WTC11 (cell line): ENCODE measurements at places on chromosomes 2 and 18.

DNA sequence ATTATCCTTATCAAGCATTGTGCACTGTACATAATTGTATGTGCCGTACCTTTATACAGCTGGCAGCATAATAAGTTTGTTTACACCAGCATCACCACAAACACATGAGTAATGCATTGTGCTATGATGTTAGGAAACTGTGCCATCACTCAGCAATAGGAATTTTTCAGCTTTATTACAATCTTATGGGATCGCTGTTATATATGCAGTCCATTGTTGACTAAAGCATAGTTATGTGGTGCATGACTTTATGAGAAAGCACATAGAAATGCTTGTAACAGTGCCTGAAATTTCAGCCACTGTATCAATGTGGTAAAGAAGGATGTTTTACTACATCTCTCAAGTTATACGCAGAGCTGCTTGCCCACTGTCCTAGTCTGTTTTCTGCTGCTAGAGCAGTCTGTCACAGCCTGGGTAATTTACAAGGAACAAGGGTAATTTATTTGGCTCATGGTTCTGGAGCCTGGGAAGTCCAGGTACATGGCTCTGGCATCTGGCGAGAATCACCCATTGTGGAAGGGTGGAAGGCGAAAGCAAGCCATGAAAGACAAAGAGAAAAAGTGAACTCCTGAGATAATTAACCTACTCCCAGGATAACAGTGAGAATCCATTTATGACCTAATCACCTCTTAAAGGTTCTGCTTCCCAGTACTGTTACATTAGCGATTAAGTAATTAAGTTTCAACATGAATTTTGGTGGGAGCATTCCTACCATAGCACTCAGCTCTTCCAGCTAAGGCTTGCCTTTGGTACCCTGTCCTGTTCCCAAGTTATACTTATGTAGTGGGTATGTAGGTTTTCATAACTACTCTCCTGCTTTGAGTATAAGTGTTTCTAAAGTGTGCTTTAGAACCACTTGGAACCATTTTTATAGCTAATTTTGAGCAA lies 4.6 kb downstream of the MAP3K20 start:
- no peaks in the 10 kb centered on the region for H3K36me3 ChIP-seq
- no peak overlapping the region for H3K4me3 ChIP-seq
- H3K4me1 ChIP-seq: peaks cover 11% of the 10 kb centered on the region
- H3K27me3 ChIP-seq: peaks cover under 1% of the 10 kb centered on the region
- no peak for DNase-seq
- no peak overlapping the region for H3K27ac ChIP-seq

- no peak overlapping the region for H3K27ac ChIP-seq
- H3K4me1 ChIP-seq: peaks cover 9% of the 10 kb centered on the region
- no peak for DNase-seq
- H3K27me3 ChIP-seq: no peaks in the 10 kb centered on the region
- no peak overlapping the region for H3K4me3 ChIP-seq
Observed at GRCh38 chr2:189629531-189630453, 31.5 kb upstream of the ASNSD1 start.

DNA sequence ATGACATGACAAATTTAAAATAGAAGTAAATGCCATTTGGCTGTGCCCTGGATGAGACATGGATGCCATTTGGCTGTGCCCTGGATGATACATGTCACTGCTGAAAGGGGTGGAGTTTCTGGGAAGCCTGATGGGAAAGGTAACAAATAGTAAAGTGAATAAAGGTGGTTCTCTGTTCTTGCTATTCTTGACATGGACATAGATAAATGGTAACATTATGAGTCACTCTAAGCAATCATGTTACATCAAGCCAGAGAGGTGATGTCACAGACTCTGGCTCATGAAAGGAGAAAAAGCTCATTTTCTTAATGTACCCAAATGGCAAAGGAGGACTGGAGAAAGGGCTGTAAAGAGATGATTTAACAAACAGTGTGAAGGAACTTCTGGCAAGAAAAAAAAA lies 86.4 kb downstream of the EML6 start:
- H3K4me1 ChIP-seq: peaks cover 9% of the 10 kb centered on the region
- H3K36me3 ChIP-seq: peaks cover 8% of the 10 kb centered on the region
- H3K4me3 ChIP-seq: no peak overlapping the region
- no peak overlapping the region for H3K27ac ChIP-seq
- DNase-seq: no peak

DNA sequence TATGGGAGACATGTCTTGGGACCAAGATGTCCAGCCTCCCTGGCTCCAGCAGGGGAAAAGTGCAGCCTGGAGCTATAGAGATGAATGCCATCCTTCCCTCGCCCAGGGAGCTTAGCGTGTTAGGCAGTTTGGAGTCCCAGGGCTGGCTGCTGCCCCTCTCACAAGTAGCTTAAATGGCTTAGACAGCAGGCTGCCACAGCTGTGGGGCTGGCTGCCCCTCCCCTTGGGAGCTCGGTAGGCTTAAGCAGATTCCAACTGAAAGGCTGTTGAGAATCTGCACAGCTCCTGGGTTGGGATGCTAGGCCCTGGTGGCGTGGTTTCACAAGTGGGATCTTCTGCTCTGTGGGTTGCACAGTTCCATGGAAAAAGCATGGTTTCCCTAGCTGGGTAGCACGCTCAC lies 940.5 kb upstream of the DDX18 start:
- peaks cover 6% of the 10 kb centered on the region for H3K27me3 ChIP-seq
- H3K36me3 ChIP-seq: peaks cover 13% of the 10 kb centered on the region
- H3K4me3 ChIP-seq: no peak overlapping the region
- DNase-seq: no peak
- H3K4me1 ChIP-seq: no peaks in the 10 kb centered on the region

GRCh38 chr2:109447251-109447661 lies 166.5 kb downstream of the SEPTIN10 start:
- no peaks in the 10 kb centered on the region for H3K27me3 ChIP-seq
- DNase-seq: no peak
- H3K27ac ChIP-seq: no peak overlapping the region
- peaks cover 25% of the 10 kb centered on the region for H3K36me3 ChIP-seq
- H3K4me3 ChIP-seq: no peak overlapping the region

DNA sequence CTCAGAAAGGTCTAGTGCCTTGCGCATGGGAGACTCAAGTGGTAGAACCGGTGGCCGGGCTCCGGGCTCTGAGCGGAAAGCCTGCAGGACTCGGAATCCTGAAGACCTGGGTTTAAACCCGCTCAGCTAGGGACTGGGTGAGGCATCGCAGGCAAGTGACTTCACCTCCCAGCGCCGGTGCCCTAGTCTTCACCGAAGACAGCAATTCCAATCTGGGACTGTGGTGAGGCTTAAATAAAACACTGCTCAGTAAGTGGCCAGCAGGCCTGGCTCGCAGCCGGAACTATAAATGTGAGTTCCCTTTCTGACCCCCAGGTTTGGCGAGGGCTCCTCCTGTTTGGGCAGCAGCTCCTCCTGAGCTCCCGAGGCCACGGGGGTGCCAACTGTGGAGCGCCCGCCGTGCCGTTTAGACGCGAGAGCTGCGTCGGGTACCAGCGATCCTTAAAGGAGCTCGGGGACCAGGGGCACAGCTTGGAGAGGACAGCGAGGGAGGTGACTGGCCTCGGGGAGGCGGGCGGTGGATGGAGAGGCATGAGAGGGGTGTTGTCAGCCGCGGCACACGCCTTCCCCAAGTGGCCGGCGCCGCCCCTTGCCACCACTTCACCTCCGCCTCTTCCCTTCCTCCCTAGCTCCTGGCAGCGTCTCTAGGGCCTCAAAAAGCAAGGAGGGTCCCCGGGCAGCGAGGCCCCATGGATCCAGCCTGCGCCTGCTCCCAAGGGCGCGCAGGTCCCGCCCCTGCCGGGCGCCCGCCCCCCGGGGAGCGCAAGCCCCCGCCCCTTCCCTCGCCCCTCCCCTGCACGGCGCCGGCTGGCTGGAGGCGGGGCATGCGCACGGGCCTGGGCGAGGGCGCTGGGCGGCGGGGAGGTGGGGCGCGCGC lies 757 bp upstream of the MTCL1 start:
- peak; percentile 82 for DNase-seq
- H3K27me3 ChIP-seq: peaks cover 19% of the 10 kb centered on the region
- H3K36me3 ChIP-seq: peaks cover 5% of the 10 kb centered on the region
- peak overlapping the region; percentile 80 for H3K4me3 ChIP-seq

- peaks cover 2% of the 10 kb centered on the region; the same call in 1 of the 2 replicates for H3K4me1 ChIP-seq
- H3K27ac ChIP-seq: no peak overlapping the region
- H3K4me3 ChIP-seq: no peak overlapping the region
- peaks cover 10% of the 10 kb centered on the region for H3K36me3 ChIP-seq
- DNase-seq: no peak
Observed at GRCh38 chr2:42309366-42309765, 51.7 kb downstream of the COX7A2L start.

DNA sequence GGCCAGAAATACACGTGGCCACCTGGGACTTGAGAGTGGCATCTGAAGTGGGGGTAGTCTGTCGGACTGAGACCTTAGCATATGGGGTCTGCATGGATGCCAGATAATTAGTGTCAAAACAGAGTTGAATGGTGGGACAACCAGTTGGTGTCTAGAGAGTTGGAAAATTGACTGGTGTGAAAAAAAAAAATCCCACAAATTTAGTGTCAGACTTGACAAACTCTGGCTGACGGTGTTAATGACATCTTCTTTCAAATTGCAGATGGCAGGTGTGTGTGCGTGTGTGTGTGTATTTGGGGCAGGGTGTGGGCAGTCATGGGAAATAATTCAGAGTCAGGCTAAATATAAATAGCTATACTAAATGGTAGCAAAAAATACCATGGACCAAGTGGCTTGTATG lies 365.4 kb upstream of the RGPD4 start:
- H3K27me3 ChIP-seq: no peaks in the 10 kb centered on the region
- H3K27ac ChIP-seq: no peak overlapping the region
- no peak for DNase-seq

- no peak overlapping the region for H3K4me3 ChIP-seq
- H3K27ac ChIP-seq: no peak overlapping the region
- no peaks in the 10 kb centered on the region for H3K4me1 ChIP-seq
- DNase-seq: no peak
- H3K27me3 ChIP-seq: no peaks in the 10 kb centered on the region
Observed at GRCh38 chr18:62061821-62062478, 124.9 kb downstream of the PIGN start.

GRCh38 chr2:65456886-65457285 lies 24.5 kb upstream of the SPRED2 start:
- no peak overlapping the region for H3K27ac ChIP-seq
- peaks cover 7% of the 10 kb centered on the region for H3K4me1 ChIP-seq
- H3K27me3 ChIP-seq: peaks cover 14% of the 10 kb centered on the region; the same call in 1 of the 2 replicates
- H3K4me3 ChIP-seq: no peak overlapping the region
- DNase-seq: no peak

GRCh38 chr18:74013955-74014354 lies 133.7 kb downstream of the FBXO15 start:
- no peaks in the 10 kb centered on the region for H3K4me1 ChIP-seq
- no peak overlapping the region for H3K27ac ChIP-seq
- no peak for DNase-seq
- H3K4me3 ChIP-seq: no peak overlapping the region
- no peaks in the 10 kb centered on the region for H3K36me3 ChIP-seq

DNA sequence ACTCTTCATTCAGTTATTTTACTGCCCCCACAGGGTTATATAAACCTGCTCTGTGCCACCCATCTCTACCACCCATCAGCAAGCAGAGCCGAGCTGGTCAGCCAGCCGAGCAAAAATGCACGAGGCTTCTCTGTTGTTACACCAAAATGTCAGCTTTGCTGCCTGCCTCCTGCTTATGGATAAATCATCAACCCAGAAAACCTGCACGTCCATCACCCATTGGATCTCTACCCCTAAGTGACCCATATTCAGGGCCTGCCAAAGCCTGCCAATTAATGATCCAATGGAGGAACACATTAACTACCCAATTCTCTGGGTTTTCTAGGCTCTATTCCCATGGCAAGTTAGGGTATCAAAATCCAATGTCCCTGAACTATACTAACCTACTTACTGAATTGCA lies 365.5 kb upstream of the ACVR2A start:
- H3K36me3 ChIP-seq: no peaks in the 10 kb centered on the region
- H3K27me3 ChIP-seq: no peaks in the 10 kb centered on the region; the same call in 1 of the 2 replicates
- no peak for DNase-seq
- no peak overlapping the region for H3K4me3 ChIP-seq

DNA sequence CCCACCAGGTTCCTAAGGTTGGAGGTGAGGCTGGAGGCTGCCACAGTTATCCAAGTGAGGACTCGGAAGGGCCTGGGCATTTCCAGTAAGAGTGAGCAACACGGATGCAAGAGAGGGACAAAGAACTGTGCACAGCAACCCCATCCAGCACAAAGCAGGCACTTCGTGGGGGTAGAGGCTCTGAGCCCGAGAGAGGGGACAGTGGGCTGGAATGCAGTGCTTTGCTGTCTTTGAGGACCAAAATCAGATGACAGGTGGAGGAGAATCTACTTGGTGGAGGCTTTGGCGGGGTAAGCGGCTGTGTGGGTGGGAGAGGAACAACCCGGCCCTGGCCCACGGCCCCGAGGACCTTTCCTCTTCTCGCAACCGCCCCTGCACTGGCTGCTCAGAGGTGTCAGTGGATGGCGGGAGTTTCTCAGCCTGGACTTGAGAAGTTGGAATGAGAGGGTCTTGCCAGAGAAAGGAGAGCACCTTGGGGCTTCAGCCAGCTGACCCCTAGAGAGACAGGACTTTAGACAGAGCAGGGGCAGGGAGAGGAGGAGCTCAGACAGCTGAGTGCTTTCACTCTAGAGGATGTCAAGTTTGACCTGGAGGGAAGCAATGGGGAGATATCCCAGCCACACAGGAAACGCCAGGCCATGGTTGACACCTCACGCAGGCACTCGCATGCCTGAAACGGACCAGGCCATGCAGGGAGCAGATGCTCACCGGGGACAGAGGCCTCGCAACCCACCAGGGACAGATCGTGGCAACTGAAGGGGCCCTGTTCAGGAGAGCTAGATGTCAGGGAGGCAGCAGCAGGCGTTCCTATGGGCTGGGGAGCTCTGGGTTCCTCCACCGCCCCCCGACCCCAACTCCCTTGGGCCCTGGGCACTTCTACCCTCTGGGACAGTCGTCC lies 11.6 kb downstream of the RAMP1 start:
- 0 out of 2 replicates have a peak, but pooled peaks cover 2% of the 10 kb centered on the region for H3K4me1 ChIP-seq
- H3K27ac ChIP-seq: no peak overlapping the region
- no peaks in the 10 kb centered on the region for H3K27me3 ChIP-seq
- no peaks in the 10 kb centered on the region for H3K36me3 ChIP-seq

DNA sequence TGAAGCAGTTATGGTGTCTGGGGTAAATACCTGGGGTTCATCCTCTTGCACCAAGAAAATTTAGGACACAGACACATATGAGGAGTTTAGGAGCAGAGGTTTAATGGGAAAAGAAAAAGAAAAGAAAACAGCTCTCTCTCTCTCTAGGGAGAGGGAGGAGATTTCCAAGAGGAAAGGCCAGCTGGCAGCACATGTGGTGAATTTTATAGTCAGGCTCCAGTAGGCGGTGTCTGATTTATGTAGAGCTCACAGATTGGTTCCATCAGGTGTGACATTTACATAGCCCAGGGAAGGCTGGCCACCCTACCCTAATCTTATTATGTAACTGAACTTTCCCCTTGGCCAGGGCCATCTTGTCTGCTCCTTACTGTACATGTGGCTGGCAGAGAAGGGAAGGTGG lies 297.5 kb upstream of the RGPD4 start:
- no peak overlapping the region for H3K27ac ChIP-seq
- no peaks in the 10 kb centered on the region; the same call in 1 of the 2 replicates for H3K27me3 ChIP-seq
- H3K4me3 ChIP-seq: no peak overlapping the region
- no peak for DNase-seq
- peaks cover 17% of the 10 kb centered on the region for H3K36me3 ChIP-seq
- H3K4me1 ChIP-seq: no peaks in the 10 kb centered on the region

- no peaks in the 10 kb centered on the region for H3K4me1 ChIP-seq
- peaks cover 73% of the 10 kb centered on the region for H3K36me3 ChIP-seq
- no peak overlapping the region for H3K4me3 ChIP-seq
- H3K27ac ChIP-seq: no peak overlapping the region
- no peaks in the 10 kb centered on the region for H3K27me3 ChIP-seq
Observed at GRCh38 chr2:85648619-85649018, 19.4 kb downstream of the SFTPB start.
